NCI-H510A treated with DMSO at 0.1 percent for 48 hours (cell line): ENCODE measurements at places on chromosomes 5 and 9.

DNA sequence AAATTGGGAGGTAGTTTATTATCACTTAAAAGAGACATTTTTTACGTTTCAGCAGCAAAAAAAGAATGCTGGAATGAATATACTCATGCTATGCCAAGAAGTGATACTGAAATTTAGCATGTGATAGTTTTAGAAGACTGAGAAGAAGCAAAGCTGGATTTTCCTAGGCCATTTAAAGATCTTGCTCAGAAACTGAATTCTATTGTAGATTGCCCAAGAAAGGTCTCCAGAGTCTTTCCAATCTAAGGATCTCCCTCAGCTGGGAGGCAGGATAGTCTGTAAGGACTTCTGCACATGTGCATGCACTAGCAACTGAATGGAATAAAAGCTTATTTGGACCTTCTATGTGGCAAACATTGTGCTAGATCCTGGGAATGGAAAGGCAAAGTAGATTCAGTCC lies 334.5 kb downstream of the DTWD2 start:
- no peak for DNase-seq

DNA sequence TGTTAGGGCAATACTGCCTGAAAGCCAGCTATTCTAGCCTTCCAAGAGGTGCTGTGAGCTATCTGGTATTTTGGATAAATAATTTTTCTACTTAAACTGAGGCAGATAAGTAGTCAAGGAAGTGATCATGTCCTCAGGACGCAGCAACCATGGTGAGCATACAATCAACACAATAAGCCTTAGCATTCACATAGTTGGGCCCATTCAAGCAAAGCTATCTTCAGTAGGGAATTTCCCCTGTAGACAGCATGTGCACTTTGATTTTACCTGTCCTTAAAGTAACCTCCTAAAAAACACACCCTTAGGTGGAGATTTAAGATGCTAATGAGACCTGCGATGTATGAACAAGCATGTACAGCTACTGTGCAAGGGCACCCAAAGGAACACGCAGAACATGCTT lies 76.2 kb upstream of the HCN1 start:
- no peak for DNase-seq

GRCh38 chr9:124182741-124183140 lies 75.0 kb upstream of the NEK6 start:
- no peak for DNase-seq

GRCh38 chr9:120877276-120878034 lies 467 bp upstream of the PHF19 start:
- peak; percentile 84 for DNase-seq

- DNase-seq, result no peak
These were observed 147.4 kb upstream of the IRX4 start for GRCh38 chr5:2030131-2030530.

DNA sequence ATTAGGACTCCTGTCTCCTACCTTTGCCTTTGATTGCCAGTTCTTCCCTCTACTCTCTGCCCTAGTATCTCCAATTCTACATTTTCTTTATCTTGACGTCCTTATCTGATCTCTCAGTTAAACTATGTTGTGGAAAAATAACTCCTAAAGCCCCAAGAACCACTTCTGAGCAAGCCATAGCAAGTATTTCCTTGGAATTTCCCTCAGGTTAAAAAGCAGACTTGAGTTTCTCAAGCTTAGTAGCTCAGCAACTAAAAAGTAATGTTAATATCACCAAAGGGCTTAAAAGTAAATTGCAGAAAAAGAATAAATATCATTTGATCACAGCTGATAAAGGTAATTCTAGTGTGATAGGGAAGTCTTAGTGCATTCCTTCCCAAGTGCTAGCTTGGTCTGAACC lies 13.2 kb upstream of the HSPB3 start:
- no peak for DNase-seq

- DNase-seq, result peak; percentile 32
These were observed at the start of gene PCDHGA1 for GRCh38 chr5:141330299-141331080. TSS of gene PCDHGA1 (plus strand) at chr5:141330514.

DNA sequence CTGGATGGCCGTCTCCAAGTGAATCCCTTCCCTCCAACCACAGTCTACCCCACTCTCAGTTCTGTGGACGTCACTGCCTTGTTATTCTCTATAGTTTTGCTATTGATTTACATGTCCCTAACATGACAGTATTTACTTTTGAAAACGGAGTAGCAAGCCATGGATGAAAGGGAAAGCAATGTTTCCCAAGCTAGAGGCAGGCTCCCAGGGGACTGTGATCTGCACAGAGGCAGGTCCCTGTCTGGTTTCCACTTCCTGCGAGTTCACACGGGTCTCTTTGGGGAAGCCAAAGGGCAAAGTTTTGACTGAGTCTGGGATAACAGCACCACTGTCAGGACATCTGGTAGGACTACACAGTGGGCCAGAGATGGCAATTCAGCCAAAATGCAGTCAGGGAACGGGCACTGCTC lies 12.7 kb downstream of the C9orf153 start:
- peak; percentile 11 for DNase-seq

GRCh38 chr9:19049917-19050636 lies 850 bp downstream of the RRAGA start:
- no peak for DNase-seq
